ENCODE measurements at places on chromosomes 5 and 9.

DNA sequence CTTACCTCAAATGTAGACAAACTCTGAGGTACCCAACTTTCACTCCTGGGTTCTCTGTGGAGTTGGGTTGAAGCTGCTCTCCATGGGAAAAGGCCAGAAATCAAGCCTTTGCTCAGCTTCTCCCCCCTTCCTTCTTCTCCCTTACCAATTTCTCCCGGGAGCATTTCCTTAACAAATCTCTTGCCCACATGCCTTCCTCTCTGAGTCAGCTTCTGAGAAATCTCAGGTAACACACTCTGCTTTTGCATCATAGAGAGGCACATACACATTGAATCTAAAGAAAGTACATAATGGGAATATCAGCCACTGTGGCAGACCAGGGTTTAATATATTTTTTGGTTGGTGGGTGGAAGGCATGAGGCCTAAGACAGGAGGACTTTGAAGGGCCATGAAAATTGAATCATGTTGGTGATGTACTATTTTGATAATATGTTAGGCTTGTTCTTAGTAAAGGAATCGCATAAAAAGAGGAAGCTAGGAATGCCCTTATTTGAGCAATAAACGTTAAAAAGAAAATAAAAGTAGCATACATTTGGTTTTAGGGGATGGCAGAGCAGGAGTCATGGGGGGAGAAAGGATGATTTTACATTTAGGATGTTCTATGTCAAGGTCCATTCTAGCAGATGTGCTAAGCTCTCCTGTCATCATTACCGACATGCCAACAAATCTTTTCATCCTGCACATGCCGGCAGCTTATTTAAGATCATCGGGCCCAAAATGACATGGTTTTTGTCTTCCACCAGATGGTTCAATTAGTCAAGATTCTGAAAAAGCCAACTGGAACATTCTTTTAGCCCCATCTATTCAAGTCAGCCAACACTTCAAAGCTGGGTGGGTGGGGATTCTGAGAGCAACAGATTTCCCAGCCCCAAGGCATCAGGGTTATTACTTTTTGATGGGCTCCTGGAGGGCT lies 199.5 kb upstream of the CLINT1 start:
- no peak for DNase-seq

DNA sequence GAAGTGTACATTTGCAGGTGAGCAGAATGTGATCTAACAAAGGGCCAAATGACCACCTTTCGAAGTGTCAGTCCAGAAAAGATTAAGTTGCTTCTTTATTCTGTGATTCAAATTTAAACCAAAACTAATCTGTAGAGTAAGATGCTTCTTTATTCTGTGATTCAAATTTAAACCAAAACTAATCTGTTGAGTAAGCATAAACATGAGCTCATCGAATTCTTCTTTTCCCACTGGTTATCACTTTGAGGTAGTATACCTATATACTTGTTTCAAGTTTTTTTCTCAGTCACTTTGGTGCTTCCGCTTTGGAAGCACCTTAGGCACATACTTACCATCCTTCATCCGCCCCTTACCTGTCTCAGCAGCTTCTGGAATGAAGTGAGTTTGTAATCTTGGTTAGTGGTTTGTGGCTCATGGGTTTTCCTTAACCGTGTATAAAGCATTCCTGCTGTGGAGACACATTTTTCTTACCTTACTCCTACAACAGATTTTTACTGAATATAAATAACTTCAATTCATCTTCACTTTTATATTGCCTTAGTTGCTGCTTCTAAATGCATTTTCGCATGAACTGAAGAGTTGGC lies 40.7 kb upstream of the CTXN3 start:
- DNase-seq = no peak

GRCh38 chr9:96492993-96493531 lies 43.1 kb downstream of the HABP4 start:
- DNase-seq = no peak

DNA sequence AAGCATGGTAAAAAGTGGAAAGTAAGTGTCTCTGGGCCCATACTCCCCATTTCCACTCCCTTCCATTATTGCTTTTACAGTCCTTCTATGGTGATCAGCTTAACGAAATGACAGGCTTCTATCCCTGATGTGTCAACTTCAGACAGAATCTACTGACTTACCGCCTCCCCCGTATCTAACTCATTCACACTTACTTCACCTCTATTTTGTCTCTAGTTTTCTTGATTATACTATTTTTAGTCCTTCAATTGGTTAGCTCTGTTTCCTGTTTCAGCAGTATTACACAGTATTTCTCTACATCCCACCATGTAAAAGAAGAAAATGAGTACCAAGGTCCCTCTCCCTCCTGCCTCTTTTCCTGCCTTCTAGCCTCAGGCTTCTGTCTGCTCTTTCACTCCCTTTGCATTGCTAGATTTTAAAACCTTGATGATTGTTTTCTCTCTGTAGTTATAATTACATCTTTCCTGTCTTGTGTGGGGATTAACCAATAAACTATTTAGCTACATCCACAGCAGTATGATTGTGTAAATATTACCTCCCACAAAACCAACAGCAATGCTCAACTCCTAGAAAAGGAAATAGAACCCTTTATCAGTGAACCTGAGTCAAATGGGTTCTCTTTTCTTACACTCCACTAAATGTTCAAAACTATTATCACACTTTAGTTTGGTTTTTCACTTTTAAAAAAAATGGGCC lies 53.4 kb downstream of the GNAQ start:
- peak; percentile 43 for DNase-seq

DNA sequence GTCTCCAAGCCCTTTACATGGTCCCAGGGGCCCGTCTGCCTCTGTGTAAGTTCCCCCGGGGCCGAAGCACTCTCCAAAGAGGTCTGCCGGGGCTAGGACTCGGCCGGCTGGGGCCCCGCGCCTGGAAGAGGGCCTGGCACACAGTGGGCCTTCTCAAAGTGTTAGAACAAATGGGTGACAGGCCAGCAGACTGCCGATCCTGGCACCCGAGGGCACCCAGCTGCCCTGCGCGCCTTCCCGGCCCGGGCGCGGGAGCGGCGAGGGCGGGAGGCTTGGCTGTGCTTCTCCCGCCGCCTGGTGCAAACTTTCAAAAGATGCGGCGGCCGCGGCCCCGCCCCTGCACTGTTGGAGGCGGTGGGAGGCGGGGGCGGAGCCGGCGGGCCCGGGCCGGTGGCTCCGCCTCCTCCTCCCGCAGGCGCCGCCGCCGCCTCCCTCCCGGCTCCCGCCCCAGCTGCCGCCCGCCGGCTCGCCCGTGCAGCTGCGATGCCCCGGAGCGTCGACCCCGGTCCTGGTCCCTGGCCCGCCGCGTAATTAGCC lies at the start of gene NEURL1B:
TSS of gene NEURL1B (plus strand) at position 442 of the 537 bp plus-strand sequence. CDS start 144 bp downstream, outside the sequence.
- DNase-seq = no peak

DNA sequence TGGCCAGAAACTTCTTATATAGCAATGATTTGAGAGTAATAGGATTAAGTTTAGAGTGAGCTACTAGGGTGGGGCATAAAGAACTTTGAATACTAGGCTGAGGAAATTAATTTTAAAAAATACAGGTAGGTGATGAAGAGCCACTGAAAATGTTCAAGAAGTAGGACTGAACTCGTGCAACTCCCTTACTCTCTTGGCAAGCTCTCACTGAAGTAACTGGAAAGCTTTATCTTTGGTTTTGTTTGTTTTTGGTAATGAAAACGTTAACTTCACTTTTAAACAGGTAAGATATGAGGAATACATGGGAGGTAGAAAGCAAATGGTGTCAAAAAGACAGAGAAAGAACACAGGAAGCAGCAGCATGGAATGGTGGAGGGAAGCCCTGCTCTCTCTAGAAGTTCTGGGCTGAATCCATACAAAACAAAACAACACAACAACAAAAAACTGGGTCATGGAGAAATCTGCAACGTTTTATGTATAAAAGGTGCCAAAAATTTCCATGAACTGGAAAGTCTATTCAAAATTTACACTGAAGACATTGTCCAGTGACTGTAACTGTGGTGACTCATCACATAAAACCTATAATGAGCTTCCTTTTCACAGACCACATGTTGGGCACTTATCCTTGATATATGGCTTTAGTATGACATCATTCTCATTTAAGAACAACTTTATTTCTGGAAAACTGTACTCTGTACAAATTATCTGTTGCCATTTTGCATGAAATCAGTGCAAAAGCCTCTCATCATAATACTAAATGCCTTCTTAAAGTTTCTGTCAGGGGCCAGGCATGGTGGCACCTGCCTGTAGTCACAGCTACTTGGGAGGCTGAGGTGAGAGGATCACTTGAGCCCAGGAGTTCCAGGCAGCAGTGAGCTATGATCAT lies 91.2 kb upstream of the CHD1 start:
- DNase-seq = no peak

- DNase-seq = no peak
These were observed 353.1 kb downstream of the TLE4 start for GRCh38 chr9:79924836-79925235.

- DNase-seq = no peak
These were observed at the start of gene PTPDC1 for GRCh38 chr9:94084314-94084713. TSS of gene PTPDC1 (plus strand) at chr9:94084464. CDS start at chr9:94084531, 67 bp downstream.

GRCh38 chr5:77839691-77840090 lies 63.6 kb upstream of the TBCA start:
- no peak for DNase-seq

DNA sequence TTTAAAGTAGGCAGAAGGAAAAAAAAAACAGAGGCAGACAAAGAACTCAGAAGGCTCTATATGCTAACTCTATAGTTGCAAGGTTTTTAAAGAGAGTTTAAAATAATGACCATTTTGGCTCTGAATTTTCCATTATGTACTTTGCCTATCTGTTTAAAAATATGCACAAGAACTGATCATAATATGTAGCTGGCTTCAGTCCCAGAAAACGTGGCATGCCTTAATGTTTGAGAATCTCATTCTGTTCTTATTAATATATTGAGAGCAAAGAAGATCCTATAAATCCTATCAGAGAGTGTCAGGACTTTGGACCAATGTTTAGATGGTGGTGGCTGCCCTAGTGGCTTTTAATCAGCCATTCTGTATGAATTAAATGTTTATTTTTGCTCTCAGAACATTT lies 121.5 kb downstream of the JMY start:
- DNase-seq = no peak

GRCh38 chr5:125032286-125032685 lies 285.8 kb upstream of the ZNF608 start:
- DNase-seq = no peak

- DNase-seq = no peak
These were observed 54.9 kb downstream of the RICTOR start for GRCh38 chr5:39019254-39019653.

- DNase-seq = no peak
These were observed 401.4 kb downstream of the TMEM161B start for GRCh38 chr5:87867281-87867680.

- no peak for DNase-seq
These were observed 10.3 kb upstream of the AK1 start for GRCh38 chr9:127887792-127888191.

DNA sequence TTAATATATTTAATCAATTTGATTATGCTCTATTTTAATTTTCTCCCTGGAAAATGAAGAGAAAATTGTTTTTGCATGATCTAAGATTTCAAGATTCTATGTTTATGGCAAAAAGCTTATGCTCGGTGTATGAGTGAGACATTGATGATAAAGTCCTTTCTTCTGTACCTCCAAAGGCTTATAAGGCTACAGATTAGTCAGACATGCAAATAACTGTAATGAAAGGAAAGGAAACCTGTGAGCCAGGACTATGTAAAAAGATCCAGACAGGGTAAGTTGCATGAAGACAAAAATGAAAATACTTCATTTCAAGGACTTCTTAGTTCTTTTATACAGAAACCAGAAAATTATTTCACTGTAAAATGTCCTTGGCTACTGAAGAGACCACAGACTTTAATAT lies 52.2 kb upstream of the EDIL3 start:
- DNase-seq = no peak

- DNase-seq = no peak
These were observed 748.0 kb upstream of the CTNND2 start for GRCh38 chr5:12652201-12652600.

GRCh38 chr5:97986069-97986468 lies 787.4 kb upstream of the RGMB start:
- no peak for DNase-seq

DNA sequence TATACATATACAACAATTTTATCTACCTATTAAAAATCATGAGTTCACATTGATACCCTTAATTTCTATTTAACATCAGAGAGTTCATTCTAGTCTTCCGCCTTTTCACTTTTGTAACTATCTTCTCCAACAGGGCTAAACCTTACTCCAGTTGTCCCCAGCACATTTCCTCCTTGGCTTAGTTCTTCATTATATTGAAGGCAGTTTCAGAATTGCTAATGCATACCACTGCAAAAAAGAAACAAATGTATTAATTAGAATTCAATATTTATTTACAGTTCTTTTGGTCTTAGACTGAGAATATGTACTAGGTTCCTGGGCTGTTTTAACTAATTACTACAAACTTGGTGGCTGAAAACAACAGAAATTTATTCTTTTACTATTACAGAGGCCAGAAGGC lies 132.5 kb downstream of the WDR70 start:
- no peak for DNase-seq

GRCh38 chr9:82791692-82792091 lies 271.2 kb downstream of the RASEF start:
- no peak for DNase-seq

GRCh38 chr9:18791074-18791473 lies 241.9 kb downstream of the SAXO1 start:
- no peak for DNase-seq

DNA sequence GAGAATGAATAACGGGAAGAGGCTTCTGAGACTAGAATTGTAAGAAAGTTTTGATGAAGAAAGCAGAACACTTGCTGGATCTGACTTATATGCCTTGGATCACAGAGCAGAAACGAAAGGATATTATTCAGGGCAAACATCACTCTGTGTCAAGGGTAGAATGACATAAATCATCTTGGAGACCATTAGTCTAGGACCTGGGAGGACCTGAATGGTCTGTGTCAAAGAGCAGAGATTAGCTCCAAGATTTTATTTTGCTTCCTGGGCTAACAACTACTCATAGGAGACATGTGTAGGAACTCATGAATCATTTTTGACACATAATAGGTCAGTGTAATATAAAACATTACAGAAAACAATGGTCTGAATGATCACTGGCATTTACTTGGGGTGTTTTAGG lies 417.9 kb downstream of the SLCO4C1 start:
- no peak for DNase-seq

DNA sequence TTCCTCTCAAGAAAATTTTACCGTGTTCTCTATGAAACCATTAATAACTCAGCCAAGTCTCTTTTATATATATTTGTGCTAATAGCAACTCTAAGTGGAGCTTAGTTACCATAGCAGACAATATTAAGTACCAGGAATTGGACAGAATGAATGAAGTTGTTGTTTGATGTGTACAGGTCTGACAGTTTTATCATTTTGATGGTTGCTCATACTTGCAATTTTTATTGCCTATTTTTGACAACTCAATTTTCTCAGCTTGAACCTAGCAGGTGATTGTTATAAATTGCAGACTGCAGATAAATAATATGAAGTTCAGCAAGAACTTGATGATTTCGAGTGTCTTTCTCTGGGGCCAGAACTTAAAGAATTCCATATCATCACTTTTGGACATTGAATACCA lies 163.2 kb downstream of the PLPPR1 start:
- DNase-seq = no peak

All from NCI-H2081 treated with DMSO at 0.1 percent for 48 hours (cell line).